ENCODE measurements at places on chromosomes 2 and 18.

DNA sequence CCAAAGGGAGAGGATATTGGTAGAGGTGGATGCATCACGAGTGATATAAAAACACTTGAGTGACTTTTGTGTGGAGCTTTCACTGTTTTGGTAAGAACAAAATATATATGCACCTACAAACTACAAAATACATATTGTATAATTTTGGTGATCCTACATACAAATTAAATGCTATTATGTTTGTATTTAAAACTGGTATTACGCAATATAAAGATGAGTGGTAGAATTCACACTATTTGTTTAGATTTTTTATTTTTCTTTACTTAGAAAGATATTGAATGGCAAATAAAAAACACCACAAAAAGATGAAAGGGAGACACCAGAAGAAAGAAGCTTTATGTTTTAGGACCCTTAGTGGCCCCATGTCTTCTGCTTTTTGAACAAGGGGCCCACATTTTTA is 770.7 kb upstream of the ID2 start:
- DNase-seq, result no peak

GRCh38 chr2:207155516-207156444 is 10.0 kb downstream of the KLF7 start:
- DNase-seq, result no peak

GRCh38 chr2:73232403-73233153 is 461 bp downstream of the PRADC1 start:
- DNase-seq, result no peak

DNA sequence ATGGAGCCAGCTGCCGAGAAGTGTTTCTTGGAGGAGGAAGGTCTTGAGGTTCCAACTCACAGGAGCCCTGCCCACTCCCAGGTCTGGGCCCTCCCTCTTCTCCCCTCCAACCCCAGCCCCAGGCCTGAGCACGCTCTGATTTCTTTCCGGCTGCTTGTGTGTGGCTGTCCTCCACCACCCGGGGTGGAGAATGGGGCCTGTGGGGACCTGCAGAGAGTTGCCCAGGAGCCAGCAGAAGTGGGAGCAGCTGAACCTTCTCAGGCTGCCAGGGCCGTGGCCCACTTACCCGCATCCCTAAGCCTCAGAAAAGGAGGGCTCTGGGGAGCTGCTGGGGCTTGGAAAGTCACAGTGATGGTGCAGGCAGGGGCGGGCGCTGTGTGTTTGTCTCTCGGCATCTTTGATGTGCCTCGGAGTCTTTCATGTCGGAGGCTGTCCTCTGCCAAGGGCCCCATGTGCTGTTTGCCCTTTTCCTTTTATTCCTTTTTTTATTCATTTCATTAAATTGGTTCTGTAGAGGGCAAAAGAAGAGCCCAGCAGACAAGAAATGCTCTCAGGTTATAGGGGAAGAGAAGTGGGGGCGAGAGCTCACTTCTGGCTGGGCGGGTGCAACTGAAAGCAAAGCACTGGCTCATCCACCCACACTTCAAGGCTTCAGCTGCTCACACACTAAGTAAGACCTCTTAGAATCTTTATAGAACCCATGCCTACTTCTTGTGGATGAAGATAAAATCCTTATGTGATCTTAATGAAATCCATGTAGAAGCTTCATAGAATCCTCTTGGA is 52.5 kb downstream of the SDC1 start:
- DNase-seq, result no peak

- no peak for DNase-seq
Observed at GRCh38 chr2:202705446-202706020, 70.8 kb downstream of the FAM117B start.

DNA sequence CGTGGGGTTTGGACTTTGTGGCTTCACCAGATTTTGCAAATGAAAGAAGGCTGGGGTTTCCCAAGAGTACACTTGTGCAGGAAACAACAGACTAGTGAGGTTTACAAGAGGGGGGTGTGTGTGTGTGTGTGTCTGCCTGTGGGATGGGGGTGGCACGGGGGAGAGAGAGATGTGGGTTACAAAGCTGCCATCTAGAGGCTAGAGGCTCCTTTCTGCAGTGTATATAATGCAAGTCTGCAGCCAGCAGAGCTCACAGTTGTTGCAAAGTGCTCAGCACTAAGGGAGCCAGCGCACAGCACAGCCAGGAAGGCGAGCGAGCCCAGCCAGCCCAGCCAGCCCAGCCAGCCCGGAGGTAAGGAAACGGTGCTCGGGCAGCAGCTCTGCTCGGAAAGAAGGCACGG is at the start of gene ACKR3:
Gene ACKR3 (plus strand): TSS at position 253 of the 401 bp plus-strand sequence. CDS start 10,641 bp downstream, outside the sequence.
- DNase-seq, result peak; percentile 94

DNA sequence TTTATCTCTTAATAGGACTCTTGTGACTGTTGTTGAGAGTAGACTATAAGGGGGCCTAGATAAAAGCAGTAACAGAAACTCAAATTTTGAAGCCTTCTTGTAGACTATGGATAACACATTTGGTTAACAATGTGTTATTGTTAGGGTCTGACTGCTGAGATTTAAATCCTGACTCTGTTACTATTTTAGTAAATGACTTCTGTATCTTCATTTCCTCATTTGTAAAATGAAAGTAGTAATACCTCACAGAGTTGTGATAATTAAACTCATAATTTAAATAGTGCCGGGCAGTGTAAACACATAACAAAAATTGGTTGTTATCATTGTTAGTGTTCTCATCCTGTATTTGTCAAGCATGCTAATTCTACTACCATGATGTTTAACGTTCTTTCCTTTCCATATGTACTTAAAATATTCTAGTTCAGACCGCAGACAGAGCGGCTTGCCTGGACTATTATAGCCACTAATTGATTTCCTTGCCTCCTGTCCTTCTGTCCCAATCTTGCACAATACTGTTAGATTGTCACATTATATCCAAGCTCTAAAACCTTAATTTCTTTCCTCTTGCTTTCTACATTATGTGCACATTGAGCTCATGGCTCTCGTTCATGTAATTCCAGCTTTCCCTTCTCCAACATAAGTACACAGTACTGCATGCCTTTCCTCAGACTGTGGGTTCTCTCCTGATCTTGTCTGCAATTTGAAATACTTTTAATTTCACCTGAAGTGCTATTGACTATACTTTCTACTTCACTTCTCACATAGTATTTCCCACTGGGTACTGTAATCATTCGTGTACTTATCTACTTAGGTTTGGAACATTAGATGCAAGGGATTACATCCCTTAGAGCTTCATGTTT is 48.4 kb downstream of the RBBP8 start:
- no peak for DNase-seq

DNA sequence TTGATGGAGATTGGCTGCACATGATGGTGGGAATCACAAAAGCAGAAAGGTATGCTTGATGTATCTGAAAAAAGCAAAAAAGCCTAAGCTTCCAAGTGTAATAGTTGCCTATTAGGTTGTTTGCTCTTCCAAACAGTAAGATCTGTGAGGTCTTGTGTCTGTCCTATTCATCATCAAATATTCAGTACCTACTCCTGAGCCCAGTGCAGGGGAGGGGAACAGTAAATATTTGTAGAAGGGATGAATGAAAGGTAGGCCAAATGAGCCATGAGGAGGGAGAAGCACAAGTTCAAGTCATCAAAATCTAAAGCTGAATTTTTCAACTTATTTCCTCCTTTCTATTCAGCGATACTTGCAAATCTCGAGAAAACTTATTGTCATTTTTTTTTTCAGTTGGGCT is 153.2 kb upstream of the ETAA1 start:
- DNase-seq, result no peak

GRCh38 chr2:61096438-61096837 is 30.8 kb downstream of the SANBR start:
- no peak for DNase-seq

GRCh38 chr18:13406736-13407135 is 188.2 kb downstream of the LDLRAD4 start:
- no peak for DNase-seq

DNA sequence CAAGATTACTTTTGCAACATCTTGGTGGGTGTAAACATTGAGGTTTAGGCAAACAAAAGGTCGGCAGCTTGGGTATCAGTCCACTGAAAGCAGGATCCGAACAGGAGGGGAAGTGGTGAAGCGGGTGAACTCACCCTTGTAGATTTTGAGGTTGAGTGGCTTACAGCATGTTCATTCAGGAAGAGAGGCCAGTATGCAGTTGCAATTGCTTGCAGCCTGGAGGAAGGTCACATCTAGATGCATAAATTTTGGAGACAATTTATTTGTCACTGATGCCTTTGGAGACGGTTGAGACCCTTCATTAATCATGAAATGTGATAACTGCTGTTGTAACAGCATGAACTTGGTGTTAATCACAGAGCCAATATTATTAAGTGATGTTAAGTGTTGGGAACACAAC is 131.1 kb downstream of the LTBP1 start:
- no peak for DNase-seq

DNA sequence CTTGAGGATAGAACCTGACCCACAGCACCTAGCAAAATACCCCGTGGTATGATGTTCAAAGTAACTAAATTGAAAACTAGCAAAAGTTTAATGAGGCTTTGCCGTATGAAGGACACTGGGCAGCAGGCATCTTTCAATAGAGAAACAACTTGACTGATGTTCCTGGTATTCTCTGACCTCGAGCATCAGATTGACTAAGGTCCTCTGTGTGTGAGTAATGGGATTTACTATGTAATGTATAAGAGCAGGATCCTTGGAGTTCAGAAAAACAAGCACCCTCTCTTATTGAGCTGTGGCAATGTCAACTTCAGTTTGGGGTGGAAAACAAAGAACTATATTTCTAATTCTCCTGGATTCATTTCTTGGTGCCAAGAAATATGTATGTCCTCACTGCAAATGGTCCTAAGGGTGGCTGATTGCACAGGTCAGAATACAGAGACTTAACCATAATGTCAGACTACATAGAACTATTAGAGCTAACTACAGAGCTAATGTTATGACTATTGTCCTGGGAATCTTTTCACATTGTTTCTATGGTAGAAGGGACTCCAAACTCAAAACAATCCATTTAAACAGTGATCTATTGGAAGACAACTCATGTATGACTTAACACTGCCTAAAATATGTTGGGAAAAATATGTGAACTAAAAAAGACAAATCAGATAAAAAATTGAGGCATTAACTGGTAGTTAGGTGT is 4.4 kb downstream of the TNFAIP6 start:
- DNase-seq, result peak; percentile 67

DNA sequence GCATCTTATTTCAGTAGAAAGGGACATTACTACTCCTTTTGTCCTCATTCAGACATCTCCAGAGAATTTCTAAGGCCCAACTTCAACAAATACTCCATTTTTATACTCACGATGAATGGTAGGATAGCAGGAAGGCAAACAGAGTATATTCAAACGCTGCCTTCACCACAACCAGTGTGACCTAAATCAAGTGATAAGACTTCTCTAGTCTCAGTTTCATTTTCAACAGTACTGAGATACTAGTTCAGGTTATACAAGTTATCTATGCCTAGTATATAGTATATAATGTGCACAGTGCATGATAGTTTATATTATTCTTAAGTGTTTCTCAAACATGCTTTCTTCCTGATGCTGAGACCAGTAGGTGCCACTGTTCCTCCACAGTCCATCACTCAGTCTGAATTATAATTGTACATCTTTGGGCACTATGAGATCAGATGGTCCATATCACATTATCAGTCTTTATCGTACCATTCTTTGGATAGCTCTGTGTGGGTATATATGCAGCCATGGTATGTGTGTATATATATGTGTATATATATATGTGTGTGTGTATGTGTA is 66.3 kb upstream of the RPE start:
- no peak for DNase-seq

DNA sequence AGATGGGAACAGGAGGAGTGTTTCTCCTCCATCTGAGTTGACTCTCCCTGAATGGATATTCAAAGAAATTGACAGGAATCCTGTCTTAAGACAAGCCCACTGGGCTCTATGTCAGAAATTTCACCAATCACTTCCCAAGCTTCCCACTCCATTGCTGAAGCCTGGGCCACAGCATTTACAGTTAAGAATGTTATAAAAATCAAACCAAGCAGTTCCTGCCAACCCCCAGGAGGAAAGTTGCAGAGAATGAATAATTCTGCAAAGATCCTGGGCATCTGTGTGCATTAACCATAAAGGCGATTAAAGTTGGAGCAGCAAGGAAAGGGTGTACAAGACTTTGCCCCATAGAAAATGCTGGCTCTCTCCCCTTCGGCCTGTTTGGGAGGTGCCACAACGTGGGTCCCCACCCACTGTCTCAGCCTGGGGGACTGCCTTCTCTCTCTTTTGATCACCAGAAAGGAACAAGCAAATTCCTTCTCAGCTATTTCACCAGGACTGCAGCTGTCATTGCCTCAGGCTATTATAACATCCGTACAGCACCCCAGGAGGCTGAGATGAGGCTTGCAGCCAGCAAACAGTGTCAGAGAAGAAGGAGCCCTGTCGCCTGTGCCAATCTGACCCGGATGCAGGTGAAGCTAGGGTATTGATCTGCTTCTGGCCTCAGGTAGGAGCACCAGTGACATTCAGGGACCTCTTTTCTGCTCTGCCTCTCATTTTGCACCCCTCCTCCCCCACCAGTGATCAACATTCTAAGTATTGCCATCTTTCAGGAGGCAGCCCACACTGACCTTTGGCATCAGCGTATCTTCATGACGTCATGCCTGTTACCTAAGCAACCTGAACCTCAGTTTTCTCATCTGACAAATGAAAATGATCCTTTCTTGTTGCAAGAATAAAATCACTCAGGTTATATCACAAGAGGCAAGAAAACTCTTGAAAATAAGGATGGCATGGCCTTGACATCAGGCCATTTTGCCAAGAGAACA is 219.0 kb downstream of the SH3BP4 start:
- DNase-seq, result peak; percentile 87

- no peak for DNase-seq
Observed at GRCh38 chr2:200677171-200677570, 91.4 kb downstream of the AOX1 start.

GRCh38 chr2:134681201-134681600 is 37.6 kb downstream of the TMEM163 start:
- no peak for DNase-seq

GRCh38 chr18:13542520-13542847 is 183.9 kb downstream of the FAM210A start:
- no peak for DNase-seq
